ENCODE measurements at places on chromosomes 3 and 15. TPM values are rescaled to one million over a fixed set of nuclear protein-coding genes. Genes with fewer than 3 reads are reported as not detected.

SLC24A1 gene
- 8.2 TPM for total RNA-seq

PIERCE2 gene
- total RNA-seq: 3.5 TPM

- no peaks in the 10 kb centered on the region for H3K27me3 ChIP-seq
- no peaks in the 10 kb centered on the region for H3K4me1 ChIP-seq
- no peaks in the 10 kb centered on the region for H3K36me3 ChIP-seq
- no peak overlapping the region for H3K4me3 ChIP-seq
- H3K27ac ChIP-seq: no peak overlapping the region
Observed at GRCh38 chr3:125194849-125195601, 17.5 kb downstream of the SLC12A8 start.

- no peak overlapping the region for H3K4me3 ChIP-seq
- no peak overlapping the region for H3K27ac ChIP-seq
- no peaks in the 10 kb centered on the region for H3K36me3 ChIP-seq
- DNase-seq: no peak
- H3K4me1 ChIP-seq: no peaks in the 10 kb centered on the region
Observed at GRCh38 chr3:144840866-144841265, 869.2 kb downstream of the DIPK2A start.

GRCh38 chr15:73745073-73745472 is 8.1 kb downstream of the INSYN1 start:
- H3K36me3 ChIP-seq: peaks cover 6% of the 10 kb centered on the region
- H3K27ac ChIP-seq: no peak overlapping the region
- peaks cover 38% of the 10 kb centered on the region for H3K27me3 ChIP-seq

- H3K36me3 ChIP-seq: no peaks in the 10 kb centered on the region
- H3K27me3 ChIP-seq: peaks cover 18% of the 10 kb centered on the region
- H3K27ac ChIP-seq: no peak overlapping the region
- DNase-seq: no peak
- H3K4me1 ChIP-seq: no peaks in the 10 kb centered on the region
Observed at GRCh38 chr3:97389936-97390335, 374.6 kb upstream of the ARL6 start.

DNA sequence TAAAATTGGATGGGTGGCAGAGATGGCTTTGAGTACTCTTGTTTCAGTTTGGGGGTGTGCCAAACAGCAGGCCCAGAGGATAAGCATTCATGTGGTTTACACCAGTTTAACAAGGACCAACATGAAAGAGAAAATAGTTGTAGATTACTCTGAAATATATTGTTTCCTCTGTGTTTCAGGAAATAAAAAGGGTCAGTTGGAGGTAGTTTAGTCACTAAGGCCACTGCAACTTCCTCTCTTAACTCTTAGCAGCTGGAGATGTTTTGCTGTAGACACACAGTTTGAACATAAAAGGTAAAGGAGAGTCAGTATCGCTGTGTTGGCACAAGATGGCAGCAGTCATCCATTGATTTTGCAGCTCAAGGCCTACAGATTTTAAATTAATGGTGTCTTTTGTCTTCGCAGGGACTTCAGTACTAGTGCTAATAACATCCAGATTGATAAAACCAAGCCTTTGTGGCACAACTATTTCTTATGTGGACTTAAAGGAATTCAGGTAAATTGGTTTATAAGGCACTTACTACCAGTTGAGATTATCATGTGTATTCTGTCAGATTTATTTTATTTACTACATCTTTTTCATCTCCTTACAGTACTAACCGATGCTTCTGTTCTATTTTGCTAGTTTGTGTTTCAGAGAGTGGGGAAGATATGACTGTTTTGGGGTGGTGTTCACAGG is 65.5 kb downstream of the GALK2 start:
- peak; percentile 69 for DNase-seq
- H3K4me1 ChIP-seq: peaks cover 9% of the 10 kb centered on the region
- no peak overlapping the region for H3K4me3 ChIP-seq
- H3K36me3 ChIP-seq: peaks cover 28% of the 10 kb centered on the region
- H3K27ac ChIP-seq: peak overlapping the region; percentile 35

PP2D1 gene
- total RNA-seq: not detected

Measured in MCF 10A (cell line).